ENCODE measurements at places on chromosomes 6 and 20.
A peak's percentile ranks its signal among the peaks of the same experiment; 100 is the strongest.

DNA sequence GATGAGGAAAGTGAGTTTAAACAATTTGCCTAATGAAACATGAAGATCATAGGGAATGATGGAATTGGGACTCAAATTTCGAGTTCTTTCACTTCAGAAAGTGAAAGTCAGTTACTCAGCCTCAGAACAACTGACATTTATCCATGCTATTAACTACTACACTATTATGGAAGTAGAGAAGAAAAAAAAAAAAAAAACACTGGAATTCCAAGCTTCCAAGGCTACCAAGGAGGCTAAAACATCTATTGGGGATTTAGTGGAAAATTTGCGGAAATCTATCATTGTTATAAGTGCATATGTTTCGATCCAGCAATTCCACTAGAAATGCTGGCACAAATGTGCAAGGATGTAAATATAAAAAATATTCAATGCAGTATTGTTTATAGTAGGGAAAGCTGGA is 70.4 kb downstream of the TSHZ2 start:
- no peak for DNase-seq

- no peak for DNase-seq
These were observed 53.8 kb downstream of the PRND start for GRCh38 chr20:4775322-4776078.

- DNase-seq: no peak
These were observed 19.2 kb upstream of the SPDEF start for GRCh38 chr6:34575326-34575725.

DNA sequence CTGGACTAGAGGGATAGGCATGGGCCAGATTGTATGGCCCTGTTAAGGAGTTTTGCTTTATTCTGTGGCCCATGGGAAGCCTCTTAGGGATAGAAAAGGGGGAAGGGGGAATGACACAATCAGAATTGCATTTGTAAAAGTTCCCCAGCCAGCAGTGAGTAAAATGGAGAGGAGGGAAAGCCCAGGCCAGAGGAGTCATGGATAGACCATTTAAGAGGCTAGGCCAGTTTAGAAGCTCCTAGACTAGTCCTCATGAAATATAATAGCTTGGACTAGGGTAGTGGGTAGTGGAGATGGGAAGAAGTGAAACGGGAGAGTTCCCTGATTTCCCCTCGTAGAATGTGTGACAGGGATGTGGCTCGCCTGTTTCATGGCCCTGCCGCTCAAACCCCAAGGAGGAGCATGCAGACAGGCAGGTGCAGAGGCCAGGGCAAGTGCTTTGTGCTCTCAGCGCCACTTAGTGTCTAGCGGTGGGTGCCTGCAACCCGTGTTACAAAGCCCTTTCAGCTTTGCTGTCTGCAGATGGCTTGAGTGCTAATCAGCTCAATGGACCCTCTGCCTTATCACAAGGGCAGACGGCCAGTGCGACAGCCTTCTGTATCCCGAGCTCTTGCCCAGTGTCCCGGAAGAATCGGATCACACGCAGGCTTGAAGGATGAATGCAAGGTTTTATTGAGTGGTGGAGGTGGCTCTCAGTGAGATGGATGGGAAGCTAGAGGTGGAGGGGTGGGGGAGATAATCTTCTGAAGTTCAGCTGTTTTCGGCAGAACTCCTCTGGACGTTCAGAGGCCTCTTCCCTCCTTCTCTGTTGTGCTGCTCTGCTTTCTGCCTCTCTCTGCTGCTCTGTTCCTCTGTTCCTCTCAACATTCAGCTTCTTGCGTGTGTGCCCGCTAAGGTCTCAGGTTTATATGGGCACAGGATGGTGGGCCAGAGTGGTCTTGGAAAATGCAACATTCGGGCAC is 141.1 kb downstream of the CEP57L1 start:
- DNase-seq: no peak

- DNase-seq: no peak
These were observed 101.1 kb downstream of the CDK19 start for GRCh38 chr6:110714143-110714542.

DNA sequence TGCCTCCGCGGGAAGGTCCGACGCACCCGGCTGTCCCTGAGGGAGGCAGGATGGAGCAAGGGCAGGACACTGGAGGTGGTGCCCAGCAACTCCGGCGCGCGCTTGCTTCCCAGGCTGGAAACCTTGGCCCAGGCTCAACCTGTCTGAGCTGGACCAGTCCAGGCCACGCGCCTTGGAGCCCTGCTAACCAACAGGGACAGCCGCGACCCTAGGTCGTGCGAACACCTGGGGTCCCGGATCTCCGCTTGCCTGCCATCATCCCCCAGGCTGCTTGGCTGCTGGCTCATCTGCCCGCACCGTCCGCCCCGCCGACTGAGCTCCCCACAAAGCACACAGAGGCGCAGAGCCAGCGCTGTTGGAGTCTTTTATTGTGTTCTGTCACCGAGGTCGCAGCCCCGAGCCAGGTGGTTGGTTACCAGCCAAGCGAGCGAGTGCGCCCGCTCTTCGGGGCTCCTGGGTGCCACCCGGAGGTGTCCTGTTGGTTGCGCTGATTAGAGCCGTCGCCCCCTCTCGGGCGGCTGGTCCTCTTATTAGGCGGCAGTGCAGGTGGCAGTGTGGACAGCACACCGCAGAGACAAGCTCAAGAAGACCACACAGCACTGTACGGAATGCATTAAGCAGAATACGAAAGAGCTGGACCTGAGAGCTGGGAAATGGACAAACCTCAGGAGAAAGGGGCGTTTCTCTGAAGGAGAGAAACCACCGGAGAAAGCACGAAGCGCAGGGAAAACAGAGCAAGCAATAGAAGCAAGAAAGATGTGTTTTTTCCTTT is 3.8 kb downstream of the COL12A1 start:
- DNase-seq: no peak

DNA sequence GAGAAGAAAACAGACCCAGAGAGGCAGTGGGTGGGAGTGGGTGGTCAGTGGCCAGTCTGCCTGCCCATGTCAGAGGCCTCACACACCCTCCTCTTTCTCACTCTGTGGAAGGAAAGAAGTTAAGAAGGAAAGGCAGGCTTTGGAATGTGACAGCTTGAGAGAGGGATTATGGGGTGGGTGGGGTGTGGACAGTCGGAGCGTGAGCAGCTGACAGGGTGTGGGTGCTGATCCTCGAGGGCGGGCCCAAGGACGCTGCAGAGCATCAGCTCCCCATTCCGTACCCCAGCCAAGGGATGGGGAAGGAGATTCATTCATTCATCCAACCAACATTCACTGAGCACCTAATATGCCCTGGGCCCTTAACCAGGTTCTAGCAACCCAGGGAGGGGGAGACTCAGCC is 4.8 kb downstream of the TGM6 start:
- no peak for DNase-seq

DNA sequence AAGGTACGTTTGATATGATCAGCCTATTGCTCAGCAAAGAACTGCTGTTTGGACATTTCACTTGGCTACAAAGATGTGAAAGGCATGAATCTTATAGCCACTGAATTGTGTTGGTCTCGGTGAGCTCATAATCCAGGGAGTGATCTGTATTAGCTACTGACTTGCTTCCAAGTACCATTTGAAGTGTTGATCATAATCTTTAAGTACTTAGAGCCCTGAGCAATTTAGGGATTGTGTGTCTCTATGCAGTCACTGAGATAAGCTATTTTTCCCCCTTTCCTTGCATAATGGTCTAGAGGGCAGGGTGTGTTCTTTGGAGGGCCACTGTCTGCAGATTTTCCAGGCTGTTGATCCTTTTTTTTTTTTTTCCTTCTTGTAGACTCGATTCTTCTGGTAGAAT is 393.6 kb downstream of the ESR1 start:
- no peak for DNase-seq

DNA sequence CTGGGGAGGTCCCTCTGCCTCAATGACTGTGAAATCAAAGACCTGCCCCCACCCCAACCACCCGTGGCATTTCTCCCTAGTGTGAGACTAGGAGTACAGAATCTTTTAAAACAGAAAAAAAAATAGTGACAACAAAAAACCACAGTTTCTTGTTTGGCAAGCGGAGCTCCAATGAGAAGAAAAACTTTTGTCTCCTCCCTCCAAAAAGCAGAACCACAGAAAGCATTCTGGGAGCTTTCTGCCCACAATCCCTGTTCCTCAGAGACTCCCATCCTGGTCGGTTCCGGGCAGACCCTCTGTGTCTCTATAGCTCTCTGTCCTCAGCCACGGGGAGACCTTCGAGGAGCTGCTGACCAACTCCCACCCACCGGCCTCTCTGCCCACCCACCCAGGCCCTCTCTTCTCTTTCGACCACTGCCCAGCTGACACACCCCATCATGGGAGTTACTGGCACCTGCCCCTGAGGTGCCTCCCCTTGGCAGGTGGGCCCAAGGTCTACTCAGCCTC is 4.9 kb downstream of the PREX1 start:
- DNase-seq: no peak

GRCh38 chr6:27720607-27721580 is 191.3 kb downstream of the OR2B2 start:
- no peak for DNase-seq

- DNase-seq: no peak
These were observed 179.7 kb downstream of the BCAS1 start for GRCh38 chr20:53890443-53891305.

- DNase-seq: no peak
These were observed 496.0 kb upstream of the MARCKS start for GRCh38 chr6:113361014-113361645.

DNA sequence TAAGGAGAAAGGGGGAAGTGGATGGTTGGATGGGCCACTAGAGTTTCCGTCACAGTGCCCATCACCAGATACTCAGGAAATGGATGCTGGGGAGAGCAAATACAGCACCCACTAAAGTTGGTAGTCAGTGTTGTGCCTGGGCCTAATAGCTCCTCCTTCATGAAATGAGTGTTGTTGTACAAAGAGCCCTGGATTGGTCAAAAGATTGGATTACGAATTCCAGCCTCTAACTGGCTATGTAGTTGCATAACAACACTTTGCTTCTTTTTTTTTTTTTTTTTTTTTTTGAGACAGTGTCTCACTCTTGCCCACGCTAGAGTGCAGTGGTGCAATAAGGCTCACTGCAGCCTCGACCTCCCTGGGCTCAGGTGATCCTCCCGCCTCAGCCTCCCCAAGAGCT is 27.4 kb downstream of the KCNG1 start:
- no peak for DNase-seq

DNA sequence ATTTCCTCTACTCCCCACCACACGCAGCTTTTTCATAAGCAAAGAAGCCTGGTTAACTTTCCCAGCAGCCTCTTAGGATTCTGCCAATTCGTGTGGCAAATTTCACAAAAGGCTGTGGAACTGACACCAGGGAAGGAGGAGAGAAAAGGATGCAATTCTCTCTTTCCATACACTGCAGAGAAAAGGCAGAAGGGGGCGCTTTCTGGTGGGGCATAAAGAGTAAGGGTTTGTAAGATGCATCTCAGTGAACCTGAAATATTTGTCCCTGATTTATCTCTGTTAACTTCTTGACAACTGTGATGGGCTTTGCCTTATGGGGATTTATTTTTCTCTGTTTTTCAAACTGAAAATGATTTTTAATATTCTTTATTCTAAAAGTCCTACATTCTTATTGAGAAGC is 45.5 kb upstream of the GLP1R start:
- DNase-seq: no peak

DNA sequence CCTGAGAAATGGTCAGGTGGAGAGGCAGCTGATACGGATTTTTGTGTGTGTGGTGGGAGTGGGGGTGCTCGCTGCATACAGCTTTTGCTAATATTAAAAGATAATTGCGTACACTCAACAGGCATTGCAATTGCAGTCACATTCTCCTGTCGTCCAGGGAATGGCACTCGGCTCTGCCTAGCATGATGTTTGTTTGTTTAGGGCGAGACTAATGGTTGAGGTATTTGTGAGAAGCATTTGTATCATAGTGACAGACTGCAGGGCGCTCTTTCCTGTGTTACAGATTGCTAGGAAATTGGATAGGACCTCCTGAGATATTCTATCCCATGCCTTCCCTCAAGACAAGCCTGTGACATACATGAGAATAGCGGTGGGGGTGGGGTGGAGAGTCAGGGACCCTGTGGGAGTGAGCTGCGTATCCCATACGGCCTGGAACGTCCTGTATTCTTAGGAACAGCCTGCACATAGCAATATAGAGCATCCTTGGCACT is 207.4 kb downstream of the SOX4 start:
- DNase-seq: no peak

DNA sequence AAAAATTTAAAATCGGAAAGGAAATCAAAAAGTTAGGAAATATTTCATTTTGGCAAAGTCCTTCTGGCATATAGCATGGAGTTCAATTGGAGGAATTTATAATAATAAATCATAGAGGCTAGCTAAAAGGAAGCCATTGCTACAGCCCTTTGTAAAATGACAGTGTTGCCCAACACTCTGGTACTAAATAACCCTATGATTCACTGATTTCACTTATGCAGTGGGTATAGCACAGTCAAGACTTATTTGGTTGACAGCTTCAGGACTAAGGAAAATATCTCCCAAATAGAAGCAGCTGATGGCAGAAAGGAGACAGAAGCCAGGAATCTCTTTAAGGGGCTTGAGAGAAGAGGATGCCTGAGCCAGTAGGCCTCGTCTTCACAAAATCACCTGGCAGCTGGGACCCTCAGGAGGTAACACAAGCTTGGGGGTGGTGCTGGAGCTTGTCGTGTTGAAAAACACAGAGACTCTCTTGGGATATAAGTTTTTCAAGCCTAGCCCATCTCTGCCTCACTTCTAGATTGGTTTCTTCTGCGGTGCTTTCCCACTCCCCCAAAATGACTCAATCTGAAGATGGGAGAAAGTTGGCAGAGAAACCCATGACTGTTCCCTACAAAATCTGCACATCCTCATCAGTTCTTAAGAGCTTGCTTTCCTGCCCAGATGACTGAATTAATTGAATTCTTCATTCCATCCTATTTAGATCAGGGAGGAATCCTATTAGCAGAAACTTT is 38.4 kb upstream of the EYA4 start:
- DNase-seq: no peak

GRCh38 chr6:37257634-37258404 is at the start of the genes TBC1D22B and TMEM217:
Gene TBC1D22B (plus strand): TSS chr6:37257772. CDS start chr6:37257918, 146 bp downstream.
Gene TMEM217 (minus strand): TSS chr6:37258144. CDS start chr6:37219030, 39,114 bp downstream.
- DNase-seq: peak; percentile 92

- DNase-seq: no peak
These were observed 159.7 kb upstream of the AHI1 start for GRCh38 chr6:135657207-135657606.
